ENCODE measurements at places on chromosomes 2 and 18.

GRCh38 chr2:9001229-9001628 is 2.3 kb downstream of the MBOAT2 start:
- no peak for DNase-seq

DNA sequence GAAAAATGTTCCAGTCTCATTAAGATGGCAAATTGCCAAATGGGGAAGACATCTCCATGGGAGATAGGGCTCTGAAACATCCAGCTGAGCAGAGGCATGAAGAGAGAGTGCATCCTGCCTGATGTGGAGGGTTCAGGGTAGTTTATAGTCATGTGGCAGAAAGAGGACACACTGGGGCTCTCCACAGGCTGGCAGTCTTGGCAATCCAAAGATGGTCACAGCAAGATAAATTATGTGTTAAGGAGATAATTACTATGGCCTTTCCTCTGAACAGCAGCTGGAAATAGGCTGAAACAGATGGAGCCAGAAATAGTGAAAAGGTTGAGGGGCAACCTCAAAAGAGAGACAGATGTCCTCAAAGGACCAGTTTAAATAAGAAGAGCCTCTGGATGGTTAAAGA is 97.2 kb downstream of the DCC start:
- no peak for DNase-seq

GRCh38 chr2:220936641-220937197 is 635.4 kb downstream of the EPHA4 start:
- no peak for DNase-seq

DNA sequence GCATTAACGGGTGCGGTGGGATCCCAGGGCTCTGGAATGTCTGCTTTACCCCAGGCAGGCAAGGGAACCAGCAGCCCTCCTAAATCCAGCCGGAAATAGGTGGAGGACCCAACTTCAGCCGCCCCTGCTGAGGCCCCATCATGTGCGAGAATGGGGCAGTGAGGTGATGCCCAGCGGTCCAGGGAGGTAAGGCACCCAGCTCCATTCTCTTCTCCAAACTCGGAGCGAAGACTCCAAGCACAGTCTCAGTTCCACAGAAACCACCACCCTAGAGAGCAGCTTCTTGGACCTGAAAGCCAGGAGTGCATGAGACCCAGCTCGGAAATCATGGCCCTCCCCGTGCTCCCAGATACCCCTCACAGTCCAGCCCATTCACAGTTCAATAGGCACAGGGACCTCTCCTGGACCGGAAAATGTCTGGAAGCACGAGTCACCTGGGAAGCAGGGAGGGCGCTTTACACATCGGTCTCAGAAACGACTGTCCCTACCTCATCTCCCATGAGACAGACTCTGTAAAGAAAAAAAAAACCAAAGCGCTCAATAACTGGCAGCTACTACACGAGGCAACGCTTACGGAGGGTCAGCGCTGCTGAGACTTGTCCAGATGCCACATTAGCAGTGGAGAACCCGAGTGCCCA is 2.0 kb downstream of the SDC1 start:
- DNase-seq, result no peak

- no peak for DNase-seq
Measured at GRCh38 chr2:31258351-31258750, 24.4 kb downstream of the EHD3 start.

DNA sequence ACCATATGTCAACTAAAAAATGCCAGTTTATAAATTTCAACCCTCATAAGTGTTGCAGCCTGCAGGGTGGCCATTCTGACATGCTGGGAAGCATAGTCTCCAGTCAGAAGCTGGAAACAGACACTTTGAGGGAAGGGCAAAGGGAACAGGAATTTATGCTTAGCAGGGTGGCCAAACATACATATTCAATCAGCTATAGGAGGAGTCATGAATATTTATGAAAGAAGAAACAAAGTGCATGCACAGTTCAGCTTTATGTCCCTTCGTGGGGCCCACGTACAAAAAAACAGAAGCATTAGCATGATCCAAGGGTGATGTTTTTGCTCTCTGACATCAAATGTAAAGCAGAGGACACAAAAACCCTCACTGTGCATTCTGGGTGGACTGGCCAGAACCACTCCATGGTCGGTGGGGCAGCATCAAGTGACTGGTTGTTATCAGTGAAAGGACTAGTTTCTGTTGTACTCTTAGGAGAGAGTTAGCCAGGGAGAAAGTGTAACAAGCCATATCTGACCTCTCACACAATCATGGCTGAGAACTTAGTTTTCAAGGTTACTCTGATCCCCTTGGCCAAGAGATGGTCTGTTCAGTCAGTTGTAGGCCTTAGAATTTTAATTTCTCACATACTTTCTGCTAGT is 9.9 kb upstream of the PDE11A start:
- no peak for DNase-seq

GRCh38 chr18:10841203-10841602 is 308.2 kb downstream of the PIEZO2 start:
- DNase-seq, result no peak

GRCh38 chr2:222862909-222863544 is 2.2 kb downstream of the ACSL3 start:
- no peak for DNase-seq

- no peak for DNase-seq
Measured at GRCh38 chr2:148832637-148833036, 42.4 kb upstream of the KIF5C start.

- DNase-seq, result no peak
Measured at GRCh38 chr2:233381638-233381995, 27.3 kb downstream of the DGKD start.

GRCh38 chr2:165239856-165240515 is 772 bp downstream of the SCN2A start:
- no peak for DNase-seq

- no peak for DNase-seq
Measured at GRCh38 chr2:163417596-163418337, 318.0 kb downstream of the FIGN start.
